Upper lobe of right lung (tissue), 1 donor: ENCODE measurements at places on chromosomes 1 and 21. TPM values are rescaled to one million over a fixed set of nuclear protein-coding genes. Genes with fewer than 3 reads are reported as not detected.

Gene RAB3B
- not detected for total RNA-seq

DNA sequence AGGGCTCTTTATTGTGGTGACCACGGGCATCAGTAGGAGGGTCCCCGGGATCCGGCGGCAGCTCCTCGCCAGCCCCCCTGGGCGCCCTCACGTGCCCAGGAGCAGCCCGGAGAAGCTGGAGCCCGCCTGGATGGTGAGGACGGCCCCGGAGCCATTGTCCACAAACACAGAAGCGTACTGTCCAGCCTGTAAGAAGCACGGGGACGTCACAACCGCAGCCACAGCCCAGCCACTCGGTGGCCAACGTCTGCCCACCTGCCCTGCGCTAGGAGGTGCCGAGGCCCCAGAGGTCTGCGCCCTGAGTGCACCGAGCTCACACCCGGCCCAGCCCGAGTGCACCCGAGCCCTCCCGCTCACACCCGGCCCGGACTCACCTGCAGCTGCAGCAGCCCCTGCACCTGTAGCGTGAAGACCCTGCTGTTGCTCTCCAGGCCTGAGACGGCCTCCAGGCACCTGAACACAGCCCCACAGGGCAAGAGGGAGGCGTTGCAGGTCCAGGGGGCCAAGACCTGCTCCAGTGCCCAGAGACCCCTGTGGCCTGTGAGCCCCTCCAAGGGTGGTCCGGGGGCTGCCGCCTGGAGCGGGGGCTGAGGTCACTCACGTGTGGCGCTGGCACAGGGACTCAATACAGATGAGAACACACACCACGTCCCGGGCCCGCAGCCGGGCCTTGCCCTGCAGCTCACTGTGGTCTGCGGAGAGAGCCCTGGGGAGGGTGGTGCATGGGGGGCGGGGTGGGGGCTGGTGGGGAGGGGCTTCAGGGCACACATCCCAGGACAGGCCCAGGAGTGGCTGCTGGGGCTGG, 3.9 kb downstream of the C1QTNF12 start:
- DNase-seq: no peak

DNA sequence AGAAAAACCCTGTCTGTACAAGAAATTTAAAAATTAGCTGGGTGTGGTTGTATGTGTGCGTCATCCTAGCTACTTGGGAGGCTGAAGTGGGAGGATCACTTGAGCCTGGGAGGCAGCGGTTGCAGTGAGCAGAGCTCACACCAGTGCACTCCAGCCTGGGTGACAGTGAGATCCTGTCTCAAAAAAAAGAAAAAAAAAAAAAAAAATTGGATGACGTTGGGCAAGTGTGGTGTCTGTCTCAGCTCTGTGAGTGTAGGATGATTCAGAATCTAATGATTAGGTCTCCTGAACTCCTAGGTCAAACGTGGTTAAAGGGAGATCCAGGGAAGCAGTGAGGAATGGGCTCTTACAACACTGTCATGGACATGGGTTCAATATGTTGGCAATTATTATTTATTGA, 435.9 kb downstream of the KIF26B start:
- no peak for DNase-seq

DNA sequence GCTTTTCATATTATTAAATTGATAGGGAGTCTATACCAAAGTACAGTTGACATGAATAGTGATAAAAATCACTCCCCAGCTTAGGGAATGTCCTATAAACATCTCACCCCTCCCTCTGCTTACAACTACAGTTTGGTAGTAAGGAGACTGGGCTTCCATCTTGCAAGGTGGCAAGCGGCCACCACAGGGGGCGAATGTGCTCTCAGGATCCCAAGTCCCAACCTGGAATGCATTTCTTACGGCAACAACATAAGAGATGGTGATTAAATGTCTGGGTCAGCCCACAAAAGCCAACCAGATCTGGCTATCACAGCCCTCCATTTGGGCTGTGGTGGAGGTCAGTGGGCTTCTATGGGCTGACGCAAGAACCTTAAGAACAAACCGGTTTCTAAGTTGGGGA, 68.0 kb downstream of the SMYD2 start:
- DNase-seq: no peak

Gene CLCA4
- not detected for total RNA-seq

DNA sequence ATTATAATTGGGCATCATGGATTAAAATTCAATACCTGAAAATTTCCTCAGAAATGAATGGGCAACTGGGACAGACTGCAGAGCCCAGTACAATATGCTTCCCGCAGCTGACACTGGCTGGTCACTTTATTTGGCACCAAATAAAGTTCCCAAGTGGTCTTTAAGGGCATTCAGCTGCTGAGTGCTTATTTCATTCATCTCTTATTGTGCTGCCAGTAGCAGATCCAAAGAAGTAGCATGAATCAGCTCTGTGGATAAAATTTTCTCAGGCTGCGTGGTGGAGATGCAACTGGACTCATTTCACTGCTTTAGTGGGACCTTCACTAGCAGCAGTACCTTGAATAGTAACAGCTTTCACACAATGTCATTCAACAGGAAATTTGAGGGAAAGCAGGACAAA, 226.3 kb upstream of the ADGRL2 start:
- DNase-seq: no peak

GRCh38 chr1:218433744-218434143, 88.6 kb downstream of the TGFB2 start:
- DNase-seq: no peak

DNA sequence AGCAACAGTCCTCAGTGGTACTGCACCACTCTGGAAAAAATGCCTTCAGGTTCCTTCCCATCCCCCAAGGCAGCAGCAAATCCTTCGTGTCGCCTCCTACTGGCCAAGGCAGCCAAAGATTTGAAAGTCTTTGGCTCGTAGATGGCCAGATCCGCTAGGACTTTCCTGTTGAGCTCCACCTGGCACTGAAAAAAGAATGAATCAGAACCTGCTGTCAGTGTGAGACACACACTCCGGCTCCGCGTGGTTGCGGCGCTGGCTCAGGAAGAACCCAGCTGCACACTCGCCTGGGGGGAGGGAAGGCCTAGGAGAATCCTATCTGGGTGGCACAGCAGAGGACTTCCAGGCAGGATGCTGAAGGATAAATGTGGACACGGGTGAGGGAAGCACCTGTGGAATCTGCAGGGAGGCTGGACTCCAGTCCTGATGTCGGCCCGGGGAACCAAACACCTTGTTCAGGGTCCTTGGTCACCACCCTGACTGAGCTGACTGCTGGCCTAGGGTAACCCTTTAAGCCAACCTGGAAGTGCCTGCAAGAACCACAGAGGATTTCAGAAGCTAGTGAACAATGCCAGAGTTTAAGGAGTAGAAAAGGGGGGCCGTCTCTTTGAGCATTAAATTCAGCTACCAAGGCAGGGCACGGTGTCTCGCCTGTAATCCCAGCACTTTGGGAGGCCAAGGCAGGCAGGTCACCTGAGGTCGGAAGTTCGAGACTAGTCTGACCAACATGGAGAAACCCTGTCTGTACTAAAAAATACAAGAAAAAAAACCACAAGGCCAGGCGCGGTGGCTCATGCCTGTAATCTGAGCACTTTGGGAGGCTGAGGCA, 3.2 kb upstream of the CCNL2 start:
- no peak for DNase-seq

DNA sequence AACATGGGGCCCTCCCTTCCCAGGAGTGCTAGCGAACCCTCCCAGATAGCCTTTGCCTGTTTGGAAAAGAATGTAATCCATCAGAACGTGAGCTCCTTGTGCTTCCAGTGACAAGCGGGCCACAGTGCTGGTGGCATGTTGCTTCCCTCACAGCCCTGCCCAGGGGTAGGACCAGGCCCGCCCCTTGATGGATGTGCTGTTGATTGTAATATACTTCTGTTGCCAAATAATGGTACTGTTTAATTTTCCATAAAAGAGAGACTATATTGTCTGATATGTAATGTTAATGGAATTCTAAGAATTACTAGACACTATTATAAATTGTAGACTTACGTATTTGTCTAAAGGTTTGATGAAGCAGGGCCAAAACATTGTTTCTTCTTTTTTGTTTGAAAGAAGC, 16.4 kb downstream of the ATP5PO start:
- no peak for DNase-seq

DNA sequence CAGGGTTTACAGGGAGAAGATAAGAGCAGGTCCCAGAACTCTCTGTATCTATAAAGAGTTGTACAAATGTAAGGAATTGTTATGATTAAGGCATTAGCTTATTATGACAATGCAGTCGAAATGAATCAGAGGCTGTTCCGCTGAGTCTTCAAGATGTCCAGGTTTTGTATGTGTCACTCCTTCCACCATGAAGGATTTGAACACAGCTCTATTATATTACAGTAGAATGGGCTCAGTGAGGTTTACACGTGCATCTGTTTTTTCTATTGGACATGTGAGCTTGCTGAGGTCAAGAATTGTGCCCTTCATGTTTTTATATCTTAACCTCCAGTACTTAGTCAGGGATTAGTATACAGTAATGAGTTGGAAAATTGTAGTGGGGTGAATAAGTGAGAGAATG, 86.3 kb downstream of the MPZL1 start:
- no peak for DNase-seq

DNA sequence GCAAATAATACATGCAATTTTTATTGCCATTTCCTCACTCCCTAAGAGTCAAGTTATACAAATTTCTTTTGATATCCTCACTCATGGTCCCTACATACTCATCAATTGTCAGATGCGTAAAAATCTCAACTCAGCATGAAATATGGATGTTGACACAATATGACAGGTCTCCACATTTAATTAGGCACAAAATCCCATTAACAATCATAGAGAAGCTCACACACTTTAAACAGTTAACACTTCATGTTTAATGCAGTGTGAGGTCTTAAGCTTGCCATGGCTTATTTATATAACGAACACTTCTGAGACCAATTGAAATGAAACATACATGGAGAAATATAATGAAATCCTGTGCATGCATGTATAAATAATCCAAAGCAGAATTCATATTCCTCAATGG, 58.6 kb downstream of the GREM2 start:
- DNase-seq: no peak

GRCh38 chr1:241408170-241408569, 51.2 kb upstream of the RGS7 start:
- DNase-seq: no peak

DNA sequence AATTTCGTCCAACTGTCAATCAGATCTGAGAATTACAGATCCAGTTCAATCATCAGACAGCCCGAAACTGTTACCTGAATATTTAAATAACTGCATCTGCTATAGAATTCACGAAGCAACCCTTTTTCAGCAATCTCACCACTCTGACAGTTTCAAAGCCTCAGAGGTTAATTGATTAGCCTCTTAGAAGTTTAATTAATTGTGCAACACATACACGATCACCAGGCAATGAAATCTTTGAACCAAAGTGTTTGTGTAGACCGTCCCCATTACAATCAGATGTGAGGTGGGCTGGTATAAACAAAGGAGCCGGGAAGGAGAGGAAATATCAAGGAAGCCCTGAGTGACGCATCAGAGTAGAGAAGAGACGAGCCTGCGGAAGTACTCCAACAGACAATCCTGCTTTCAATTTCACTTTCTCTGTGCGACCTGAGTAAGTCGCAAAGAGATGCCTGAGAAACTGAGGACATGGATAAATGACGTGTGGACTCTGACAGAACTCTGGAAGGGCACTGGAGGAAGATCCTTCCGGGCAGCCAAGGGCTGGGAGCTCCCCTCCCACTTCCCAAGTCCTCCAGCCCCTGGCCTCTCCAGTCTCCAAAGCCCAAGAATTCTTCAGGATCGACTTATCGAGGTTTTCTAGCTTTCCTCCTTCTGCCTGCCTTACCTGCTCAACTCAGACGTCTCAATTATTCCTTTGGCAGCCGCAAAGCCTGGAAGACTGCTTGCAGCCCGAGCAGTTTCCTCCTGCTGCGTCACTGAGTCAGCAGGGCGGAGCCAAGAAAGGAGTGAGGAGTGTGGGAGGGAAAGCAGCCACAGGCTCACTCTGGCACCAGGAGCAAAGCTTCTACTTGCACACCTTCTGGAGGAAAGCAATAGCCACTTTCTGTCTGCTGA, at the start of gene RNASEL:
Gene RNASEL, minus strand, starts transcription at position 757 of the 897 bp plus-strand sequence. CDS start 2,450 bp downstream, outside the sequence.
- DNase-seq: peak; percentile 89

Gene UBL4B
- not detected for total RNA-seq

- no peak for DNase-seq
Observed at GRCh38 chr1:176778056-176778455, 315.1 kb downstream of the PAPPA2 start.

DNA sequence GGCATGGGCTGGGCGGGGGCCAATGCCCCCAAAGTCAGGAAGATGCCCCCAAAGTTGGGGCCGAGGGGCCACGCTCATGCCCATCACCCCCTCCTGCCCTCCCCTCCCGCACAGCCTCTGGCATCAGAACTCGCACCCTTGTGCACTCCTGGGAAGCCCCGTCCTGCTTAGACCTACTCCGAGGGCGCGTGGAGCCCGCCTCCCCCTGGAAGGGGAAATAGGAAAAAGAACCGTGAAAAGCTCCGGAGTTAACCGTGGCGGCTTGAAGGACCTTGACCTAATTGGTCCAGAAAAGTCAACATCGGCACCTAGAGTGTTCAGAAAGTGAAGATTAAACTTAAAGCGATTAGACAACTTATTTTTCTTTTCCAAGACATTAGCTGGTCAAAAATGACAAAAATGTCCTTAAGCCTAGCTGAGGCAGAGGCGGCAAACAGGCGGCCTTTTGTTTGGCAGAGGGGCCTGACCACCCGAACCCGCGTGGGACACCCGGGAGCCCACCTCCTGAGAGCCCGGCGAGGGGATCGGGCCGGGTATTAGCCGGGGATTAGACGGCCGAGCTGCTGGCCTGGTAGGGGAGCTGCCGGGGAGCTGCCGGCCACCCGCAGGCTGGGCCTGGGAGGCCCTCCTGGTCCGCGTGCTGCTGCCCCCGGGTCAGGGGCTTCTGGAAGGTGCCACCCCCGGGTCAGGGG, 65.5 kb downstream of the PRDM16 start:
- no peak for DNase-seq

- no peak for DNase-seq
Observed at GRCh38 chr1:3746389-3746829, 5.8 kb upstream of the CCDC27 start.

DNA sequence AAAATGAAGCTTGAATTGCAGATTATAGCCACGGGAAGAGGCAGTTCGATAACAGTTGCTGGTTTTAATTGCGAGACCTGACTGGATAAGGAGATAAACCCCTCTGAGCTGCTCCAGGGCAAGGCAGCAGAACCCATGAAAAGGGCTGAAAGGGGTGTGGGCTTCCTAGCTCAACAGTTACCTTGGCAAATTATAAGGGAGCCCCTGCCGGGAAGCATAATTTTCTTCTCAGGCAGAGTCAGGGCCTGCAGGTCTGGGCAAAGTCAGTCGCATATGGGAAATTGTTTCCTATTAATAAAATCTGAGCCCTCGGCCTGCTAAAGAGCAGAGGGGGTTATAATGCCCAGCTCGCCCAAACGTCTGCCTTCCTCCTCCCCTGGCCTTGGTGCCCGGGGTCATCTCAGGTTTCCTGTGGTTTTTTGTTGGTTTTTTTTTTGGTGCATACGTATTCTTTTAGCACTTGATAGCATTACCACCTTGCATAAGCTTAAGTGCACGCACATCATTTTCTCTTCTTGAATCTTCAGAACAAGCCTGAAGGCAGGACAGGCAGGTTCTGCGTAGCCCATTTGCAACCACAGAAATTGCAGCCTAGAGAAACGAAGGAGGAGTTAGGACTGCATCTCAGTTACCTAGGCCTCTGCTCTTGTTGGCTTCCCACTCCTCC, 33.9 kb upstream of the SELENON start:
- no peak for DNase-seq

Gene CHI3L2
- total RNA-seq: 50.3 TPM

GRCh38 chr21:35648512-35648911, 411.8 kb downstream of the SETD4 start:
- DNase-seq: no peak

GRCh38 chr1:167219194-167219593, 1.5 kb upstream of the POU2F1 start:
- no peak for DNase-seq

Gene ADAM30
- not detected for total RNA-seq

GRCh38 chr1:186842547-186842946, 13.8 kb downstream of the PLA2G4A start:
- DNase-seq: no peak

GRCh38 chr1:119015547-119015946, 27.4 kb upstream of the TBX15 start:
- DNase-seq: no peak
